ENCODE measurements at places on chromosomes 12 and 14.

DNA sequence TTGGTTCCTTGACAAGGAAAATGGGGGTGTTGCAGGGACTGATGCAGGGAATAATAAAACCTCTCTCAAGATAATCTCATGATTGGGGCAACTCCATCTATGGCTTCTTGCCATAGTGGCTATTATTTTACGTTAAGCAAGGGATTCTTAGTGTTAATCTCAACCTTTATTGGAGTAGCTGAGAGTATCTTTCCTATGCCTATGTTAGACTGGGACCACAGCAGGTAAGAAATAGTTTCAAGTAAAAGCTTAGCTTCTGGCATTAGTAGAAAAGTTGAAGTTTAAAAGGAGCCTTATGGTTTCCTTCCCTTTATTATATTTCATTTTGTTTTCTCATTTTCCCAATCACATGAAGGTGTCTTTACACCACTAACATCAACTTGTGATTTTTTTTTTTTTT is 16.7 kb downstream of the SINHCAF start:
- no peak for DNase-seq

- no peak for DNase-seq
These were observed 55.9 kb upstream of the SRSF5 start for GRCh38 chr14:69711065-69711464.

- DNase-seq: no peak
These were observed 39.2 kb downstream of the OSBPL8 start for GRCh38 chr12:76520348-76520747.

DNA sequence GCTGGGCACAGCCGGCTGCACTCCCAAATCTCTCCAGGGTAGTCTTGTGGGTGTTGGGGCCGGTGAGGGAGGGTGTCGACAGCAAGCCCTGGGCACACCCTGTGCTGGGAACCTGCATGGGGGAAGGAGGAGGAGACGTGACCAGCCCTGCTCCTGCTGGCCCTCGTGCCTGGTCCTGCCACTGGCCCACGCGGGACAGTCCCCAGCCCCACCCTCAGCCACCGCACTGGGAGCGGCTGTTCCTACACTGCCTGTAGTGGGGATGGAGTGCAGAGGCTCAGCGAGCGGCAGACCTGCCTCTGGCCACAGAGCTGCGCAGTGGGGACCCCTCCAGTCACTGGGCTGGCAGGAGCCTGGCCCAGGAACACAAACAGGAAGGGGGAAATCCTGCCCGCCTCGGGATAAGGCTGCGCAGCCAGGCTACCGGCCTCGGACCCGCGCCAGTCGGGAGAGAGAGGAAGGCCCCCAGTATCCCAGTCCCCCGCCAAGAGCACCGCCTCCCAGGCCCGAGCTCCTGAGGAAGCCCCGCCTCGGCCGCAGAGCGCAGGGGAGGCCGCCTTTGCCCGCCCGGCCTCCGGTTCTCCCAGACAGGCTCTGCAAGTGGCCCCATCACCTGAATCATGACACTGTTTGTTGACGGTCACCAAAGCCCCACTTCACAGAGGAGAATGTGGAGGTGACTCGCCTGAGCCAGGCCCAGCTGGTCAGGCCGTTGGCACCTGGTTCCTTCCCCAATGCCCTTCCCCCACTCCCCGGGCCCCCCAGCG is 10.6 kb downstream of the AHNAK2 start:
- no peak for DNase-seq

DNA sequence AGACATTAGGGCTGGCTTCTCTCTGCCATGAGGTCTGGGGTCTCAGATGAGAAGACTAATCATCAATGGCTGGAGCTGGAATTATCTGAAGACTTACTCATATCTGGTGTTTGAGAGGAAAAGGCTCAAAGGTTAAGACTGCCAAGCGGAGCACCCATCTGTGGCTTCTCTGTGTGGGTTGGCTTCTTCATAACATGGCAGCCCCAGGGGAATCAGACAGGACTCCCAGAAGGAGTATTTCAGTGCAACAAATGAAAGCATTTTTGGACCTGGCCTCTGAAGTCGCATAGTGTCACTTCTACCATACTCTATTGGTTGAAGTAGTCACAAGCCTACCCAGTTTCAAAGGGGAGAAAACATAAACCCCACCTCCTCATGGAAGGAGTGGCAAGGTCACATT is 171.8 kb upstream of the KRR1 start:
- no peak for DNase-seq

DNA sequence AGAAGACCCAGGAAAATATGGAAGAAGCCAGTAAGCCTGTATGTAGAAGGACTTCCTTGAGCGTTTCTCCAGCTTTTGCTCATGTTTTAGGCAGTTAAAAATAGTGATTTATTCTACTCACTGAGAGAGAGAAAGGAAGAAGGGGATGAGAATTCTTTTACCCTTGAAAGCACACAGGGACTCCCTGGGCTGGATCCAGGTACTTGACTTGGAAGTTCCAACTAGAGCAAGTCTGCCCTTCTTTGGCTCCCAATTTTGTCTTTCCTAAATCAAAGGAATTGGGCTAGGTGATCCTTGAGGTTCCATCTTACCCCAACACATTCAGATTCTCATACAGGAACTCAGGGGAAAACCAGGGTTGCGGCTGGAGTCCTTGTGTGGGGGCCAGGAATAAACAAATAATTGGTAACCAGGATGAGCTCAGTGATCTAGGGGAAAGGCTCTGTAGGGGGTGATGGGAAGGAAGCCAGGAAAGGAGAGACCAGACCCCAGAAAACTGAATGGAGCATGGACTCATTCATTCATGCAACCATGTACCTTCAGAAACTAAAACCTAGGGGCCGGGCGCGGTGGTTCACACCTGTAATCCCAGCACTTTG is 11.5 kb upstream of the ITGA5 start:
- no peak for DNase-seq

- no peak for DNase-seq
These were observed 5.9 kb upstream of the RPL41 start for GRCh38 chr12:56110571-56110970.

- no peak for DNase-seq
These were observed 337.2 kb upstream of the NAV3 start for GRCh38 chr12:77493302-77494168.

GRCh38 chr14:94689218-94689984 is 77.2 kb downstream of the SERPINA3 start:
- peak; percentile 15 for DNase-seq

DNA sequence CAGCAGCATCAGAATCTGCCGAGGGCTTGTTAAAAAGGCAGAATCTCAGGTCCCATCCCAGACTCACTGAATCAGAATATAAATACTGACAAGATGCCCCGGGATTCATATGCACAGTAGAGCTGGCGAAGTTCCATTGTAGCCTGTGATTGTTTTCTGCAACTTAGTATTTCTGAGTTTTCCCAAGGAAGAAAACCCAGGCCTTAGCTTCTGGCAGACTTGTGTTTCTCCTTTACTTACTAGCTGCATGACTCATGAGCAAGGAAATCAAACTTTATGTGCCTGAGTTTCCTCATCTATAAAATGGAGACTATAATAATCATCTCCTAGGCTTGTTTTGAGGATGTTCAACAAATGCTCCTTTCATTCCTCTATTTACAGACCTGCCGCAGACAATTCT is 278.5 kb upstream of the PLEKHG7 start:
- DNase-seq: no peak

DNA sequence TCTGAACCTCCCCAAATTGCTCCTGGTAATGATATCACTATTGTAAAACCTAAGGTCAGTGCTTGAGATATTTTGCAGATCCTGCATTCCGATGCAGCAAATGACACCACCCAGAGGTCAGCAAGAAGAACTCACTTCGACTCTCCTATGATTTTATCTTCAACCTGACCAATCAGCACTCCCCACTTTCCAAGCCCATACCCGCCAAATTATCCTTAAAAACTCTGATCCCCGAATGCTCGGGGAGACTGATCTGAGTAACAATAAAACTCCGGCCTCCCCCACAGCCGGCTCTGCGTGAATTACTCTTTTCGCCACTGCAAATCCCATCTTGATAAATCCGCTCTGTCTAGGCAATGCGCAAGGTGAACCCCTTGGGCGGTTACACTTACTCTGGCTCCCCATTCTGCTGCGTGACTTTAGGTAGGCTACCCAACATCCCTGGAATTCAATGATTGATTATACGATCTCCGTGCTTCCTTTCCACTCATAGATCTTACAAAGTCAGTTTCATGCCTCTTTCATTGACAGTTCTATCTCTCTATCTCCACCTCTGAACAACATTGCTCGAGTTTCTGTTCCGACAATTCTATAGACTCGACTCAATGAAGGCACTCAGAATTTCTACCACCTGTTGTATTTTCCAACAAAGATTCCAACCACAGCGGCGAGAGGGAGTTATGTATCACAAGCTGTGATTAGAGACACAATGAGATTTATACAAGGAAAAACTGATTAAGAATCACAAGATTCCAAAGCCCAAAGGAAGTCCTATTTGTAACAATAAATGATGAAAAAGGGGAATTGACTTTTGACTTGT is 939 bp downstream of the NPC2 start:
- DNase-seq: no peak
